ENCODE measurements at places on chromosomes 3 and 15. TPM values are rescaled to one million over a fixed set of nuclear protein-coding genes. Genes with fewer than 3 reads are reported as not detected.

The CAMP gene
- not detected for total RNA-seq

The CHRNA7 gene
- 0.39 TPM for total RNA-seq

The FAM107A gene
- not detected for total RNA-seq

The DNAH1 gene
- 17.5 TPM for total RNA-seq

The HDAC11 gene
- total RNA-seq, result 3.7 TPM

The CFAP92 gene
- total RNA-seq, result 0.45 TPM

The RYR3 gene
- not detected for total RNA-seq

The SCN11A gene
- 0.21 TPM for total RNA-seq

The EXD1 gene
- total RNA-seq, result 0.32 TPM

The CDC25A gene
- total RNA-seq, result 37.6 TPM

The TMEM40 gene
- total RNA-seq, result not detected

The TM4SF18 gene
- not detected for total RNA-seq

DNA sequence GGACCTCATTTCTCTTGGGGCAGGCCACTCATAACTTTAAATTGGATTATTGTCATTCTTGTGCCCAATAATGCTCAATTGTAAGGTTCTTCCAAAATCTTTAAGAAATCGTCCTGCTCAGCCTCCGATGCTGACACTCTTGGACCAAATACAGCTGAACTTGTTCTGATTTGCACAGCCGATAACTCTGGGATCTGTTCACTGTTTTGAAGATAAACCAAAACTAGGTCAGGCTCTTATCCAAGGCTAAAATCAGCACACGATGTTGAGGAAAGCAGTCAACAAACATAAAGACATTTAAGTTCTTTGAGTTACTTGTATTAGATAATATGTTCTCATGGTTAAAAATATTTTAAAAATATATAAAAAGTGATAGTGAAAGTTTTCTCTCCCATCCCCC, 52.0 kb upstream of the NEO1 start:
- no peak for DNase-seq

DNA sequence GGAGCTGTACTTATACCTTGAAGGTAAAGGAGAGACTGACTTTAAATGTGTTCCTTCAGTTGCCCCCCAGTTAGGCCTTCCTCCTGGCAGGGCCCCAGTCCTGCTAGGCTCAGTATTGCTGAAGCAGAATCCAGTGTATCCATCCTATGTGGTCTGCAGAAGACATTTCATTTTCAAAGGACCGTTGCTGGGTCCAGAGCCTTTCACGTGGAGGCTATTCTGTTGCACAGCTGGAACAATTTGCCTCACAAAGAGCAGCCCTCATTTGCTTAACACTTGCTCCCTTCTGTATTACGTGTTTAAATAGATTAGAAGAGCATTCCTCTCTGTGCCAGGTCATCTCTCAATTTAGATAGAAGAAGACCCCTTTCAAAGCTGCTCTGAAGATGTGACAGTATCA, 78.9 kb upstream of the CFAP20DC start:
- no peak for DNase-seq

- no peak for DNase-seq
Measured at GRCh38 chr3:67034371-67034770, 36.3 kb downstream of the KBTBD8 start.

- no peak for DNase-seq
Measured at GRCh38 chr3:177410730-177411129, 213.4 kb upstream of the TBL1XR1 start.

- no peak for DNase-seq
Measured at GRCh38 chr3:4907643-4908432, 71.4 kb upstream of the BHLHE40 start.

DNA sequence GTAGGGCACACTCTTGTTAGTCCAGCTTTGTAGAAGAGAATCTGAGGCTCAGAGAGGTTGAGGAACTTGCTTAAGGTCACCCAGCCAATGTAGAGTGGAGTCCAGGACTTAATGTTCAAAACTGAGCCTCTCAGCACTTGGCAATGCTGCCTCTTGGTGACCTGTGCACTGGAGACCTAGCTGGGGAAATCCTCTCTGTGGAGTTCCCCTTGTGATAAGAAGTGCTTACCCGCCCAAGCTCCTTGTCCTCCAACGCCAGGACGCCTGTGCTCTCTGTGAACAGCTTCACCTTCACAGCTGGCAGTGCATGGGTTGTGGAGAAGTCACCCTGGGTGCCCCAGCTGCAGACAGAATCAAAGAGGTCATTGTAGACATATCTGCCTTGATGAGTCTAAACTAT, 219.1 kb upstream of the FEZF2 start:
- no peak for DNase-seq

GRCh38 chr15:60419753-60420152, 22.0 kb upstream of the ANXA2 start:
- no peak for DNase-seq

DNA sequence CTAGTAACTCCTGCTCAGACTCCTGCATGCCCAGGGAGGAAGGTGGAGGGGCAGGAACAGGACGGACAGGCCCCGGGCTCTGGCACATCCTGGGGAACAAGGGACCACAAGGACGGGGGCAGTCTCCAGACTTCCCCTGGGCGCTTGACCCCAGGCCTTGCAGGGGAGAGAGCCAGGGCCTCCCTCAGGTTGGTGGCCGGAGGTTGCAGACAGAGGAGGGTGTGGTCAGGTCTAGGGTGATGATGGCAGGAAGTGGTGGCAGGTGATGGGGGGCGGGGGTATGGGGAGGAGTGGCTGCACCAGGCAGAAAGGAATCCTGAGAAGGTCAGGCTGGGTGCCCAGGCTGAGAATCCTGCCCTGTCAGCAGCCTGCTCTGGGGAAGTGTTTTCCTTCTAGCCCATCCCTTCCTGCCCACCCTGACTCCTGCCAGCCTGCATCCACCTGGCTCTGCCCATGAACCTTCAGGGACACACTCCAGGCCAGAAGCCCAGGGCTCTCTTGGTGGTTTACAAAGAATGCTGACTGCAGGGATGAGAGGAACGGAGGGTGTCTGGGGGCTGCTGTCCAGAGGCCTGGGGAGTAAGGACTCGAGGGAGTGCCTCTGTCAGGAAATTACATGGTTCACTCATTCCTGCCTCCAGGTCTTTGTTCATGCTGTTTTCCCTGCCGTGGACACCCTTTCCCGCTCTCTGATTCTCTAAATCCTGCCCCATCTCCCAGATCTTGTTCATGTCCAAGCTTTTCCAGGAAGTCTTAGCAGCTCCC, 15.8 kb downstream of the LOXL1 start:
- no peak for DNase-seq

DNA sequence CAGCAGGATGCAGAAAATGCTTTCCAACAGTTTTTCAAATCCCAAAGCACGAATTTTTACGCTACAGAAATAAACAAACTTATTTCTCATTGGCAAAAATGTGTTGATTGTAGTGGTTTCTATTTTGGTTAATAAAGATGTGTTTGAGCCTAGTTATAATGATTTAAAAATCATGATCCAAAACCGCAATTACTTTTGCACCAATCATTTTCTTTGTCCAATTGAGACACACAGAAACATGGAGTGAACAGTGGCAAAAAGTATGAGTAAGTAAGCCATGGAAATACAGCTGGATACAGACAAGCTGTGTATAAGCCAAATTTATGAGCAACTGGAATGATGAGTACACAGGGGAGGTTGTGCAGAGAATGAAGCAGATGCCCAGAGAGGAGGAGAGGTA, 427.9 kb downstream of the NTRK3 start:
- no peak for DNase-seq

GRCh38 chr3:95333826-95334225, 1271.0 kb downstream of the NSUN3 start:
- DNase-seq, result no peak

DNA sequence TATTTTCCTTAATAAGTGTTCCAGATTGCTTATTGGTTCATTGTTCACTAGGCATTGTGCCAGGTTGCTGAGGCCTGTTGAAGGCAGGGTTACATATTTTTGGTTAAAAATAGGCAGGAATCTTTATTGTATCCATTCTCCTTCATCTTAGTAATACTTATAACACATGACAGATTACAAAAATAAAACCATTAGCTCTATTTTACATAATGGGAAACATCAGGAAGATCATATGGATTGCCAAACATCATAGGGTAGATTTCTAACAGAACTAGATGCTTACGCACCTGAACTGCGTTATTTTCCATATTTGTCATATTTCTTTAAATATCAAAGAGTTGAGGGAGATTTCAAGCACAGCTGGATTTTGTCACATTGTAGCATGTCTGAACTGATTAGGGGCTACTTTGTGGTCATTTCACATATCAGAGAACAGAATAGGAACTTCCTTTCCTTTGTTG, 462.9 kb upstream of the SGO1 start:
- no peak for DNase-seq

DNA sequence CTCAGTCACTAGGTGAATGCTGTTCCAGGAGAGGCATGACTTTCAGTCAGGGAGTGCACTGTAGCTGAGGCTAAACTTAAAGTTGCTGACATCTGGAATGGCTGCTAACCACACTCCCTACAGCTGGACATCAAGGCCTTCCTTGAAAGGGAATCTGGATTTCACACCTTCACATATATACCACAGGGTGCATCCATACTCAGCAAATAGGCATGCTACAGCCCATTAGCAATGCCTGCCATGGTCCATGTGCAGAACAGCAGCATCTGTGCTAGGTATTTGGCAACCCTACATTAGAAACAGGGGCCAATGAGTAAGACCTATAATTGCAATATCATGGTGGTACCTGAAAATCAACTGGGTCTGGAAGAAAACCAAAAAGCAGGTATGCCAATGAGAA, 74.8 kb downstream of the SNTN start:
- DNase-seq, result no peak

- DNase-seq, result no peak
Measured at GRCh38 chr3:189186101-189186500, 14.3 kb downstream of the TPRG1 start.

DNA sequence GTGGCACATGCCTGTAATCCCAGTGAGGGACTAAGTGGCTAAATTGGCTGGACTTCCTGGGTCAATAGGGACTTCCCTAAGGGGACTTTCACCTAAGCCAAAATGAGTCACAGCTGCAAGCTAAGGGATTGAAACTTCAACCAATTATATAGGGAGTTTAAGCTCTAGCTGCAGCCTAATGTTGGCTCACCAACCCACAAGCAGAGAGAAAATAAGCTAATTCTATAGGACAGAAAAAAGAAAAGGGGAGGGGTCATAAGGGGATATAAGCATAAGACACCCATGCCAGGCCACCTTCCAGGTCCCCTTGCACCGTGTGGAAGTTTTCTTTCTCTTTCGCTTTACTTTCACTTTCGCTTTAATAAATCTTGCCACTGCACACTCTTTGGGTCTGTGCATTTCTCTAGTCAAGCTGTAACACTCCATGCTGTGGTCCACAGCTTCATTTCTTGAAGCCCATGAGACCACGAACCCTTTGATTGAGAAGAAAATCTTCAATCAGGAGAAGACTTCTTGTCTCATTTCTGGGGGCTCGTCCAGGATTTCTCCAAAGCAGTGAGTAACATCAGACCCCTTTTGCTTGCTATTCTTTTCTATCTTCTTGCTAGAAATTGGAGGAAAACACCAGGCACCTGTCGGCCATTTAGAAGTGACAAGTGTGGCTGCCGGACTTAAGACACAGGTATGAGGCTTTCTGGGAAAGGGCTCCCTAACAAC, 192.3 kb downstream of the IGSF11 start:
- no peak for DNase-seq

GRCh38 chr3:23304424-23304823, 101.3 kb downstream of the UBE2E2 start:
- DNase-seq, result no peak

GRCh38 chr3:181948286-181948685, 236.6 kb downstream of the SOX2 start:
- no peak for DNase-seq

- DNase-seq, result no peak
Measured at GRCh38 chr3:62665627-62666437, 209.4 kb downstream of the CADPS start.

GRCh38 chr3:180253283-180253682, 216.5 kb upstream of the PEX5L start:
- DNase-seq, result no peak

DNA sequence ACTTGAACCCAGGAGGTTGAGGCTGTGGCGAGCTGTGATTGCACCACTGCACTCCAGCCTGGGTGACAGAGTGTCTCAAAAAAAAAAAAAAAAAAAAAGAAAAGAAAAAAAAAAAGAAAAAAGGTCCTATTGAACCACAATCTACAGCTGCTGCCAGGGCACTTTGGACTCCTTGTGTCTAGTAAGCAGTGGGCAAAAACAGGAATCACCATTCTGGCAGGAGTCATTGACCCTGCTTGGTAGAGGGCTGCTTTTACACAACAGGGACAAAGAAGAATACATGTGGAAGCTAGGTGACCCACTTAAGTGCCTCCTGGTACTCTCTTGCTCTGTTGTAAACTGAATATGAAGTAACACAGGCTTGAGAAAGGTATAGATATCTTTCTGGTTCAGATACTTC, 14.6 kb upstream of the PCCB start:
- no peak for DNase-seq

GRCh38 chr3:46124216-46125177, 83.6 kb downstream of the CCR1 start:
- no peak for DNase-seq

GRCh38 chr3:100629421-100630127, 20.2 kb downstream of the ADGRG7 start:
- DNase-seq, result no peak

- peak; percentile 83 for DNase-seq
Measured at GRCh38 chr15:58331913-58332675, 99.7 kb upstream of the LIPC start.

- DNase-seq, result no peak
Measured at GRCh38 chr3:33919312-33920120, 121.1 kb downstream of the PDCD6IP start.

- no peak for DNase-seq
Measured at GRCh38 chr15:41804361-41804760, 23.5 kb upstream of the JMJD7 start.

- no peak for DNase-seq
Measured at GRCh38 chr3:145094355-145094941, 1066.5 kb downstream of the PLOD2 start.

DNA sequence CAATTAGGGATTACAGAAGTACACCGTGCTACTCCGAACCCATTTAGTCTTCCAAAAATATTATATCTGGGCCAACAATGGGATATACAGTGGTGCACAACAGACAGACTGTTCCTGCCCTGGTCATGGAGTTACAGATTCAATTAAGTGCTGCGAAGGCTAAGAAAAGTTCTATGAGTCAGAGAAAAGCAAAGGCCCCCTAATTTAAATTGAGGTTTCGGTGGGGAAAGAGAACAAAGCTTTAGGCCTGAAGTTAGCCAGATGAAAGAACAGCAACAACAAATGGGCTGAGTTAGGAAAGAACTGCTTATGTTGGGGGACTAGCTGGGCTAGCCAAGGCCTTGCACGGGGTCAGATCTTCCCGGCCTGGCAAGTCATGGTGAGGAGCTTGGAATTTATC, 131.8 kb downstream of the MDFIC2 start:
- no peak for DNase-seq

- DNase-seq, result no peak
Measured at GRCh38 chr3:139758654-139759291, 81.0 kb upstream of the NMNAT3 start.

- no peak for DNase-seq
Measured at GRCh38 chr15:42140383-42141070, 15.9 kb downstream of the PLA2G4F start.

DNA sequence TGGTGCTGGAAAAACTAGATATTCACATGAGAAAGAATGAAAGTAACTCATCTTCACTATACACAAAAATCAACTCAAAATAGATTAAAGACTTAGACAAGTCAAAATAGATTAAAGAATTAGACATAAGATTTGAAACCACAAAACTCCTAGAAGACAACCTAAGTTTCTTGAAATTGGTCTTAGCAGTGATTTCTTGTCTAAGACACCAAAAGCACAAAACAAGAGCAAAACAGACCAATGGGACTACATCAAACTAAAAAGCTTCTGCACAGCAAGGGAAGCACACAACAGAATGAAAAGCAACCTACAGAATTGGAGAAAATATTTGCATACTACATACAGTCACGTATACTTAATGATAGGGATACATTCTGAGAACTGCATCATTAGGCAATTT, 6.5 kb upstream of the VPS39 start:
- DNase-seq, result no peak

Measured in activated naive CD4-positive, alpha-beta T cell treated with anti-CD3 and anti-CD28 coated beads, Interleukin-2, amount 50 U/mL, for 72 hours (primary cell).